Left cardiac atrium (tissue), 4 donors: ENCODE measurements at places on chromosomes 4 and X.

DNA sequence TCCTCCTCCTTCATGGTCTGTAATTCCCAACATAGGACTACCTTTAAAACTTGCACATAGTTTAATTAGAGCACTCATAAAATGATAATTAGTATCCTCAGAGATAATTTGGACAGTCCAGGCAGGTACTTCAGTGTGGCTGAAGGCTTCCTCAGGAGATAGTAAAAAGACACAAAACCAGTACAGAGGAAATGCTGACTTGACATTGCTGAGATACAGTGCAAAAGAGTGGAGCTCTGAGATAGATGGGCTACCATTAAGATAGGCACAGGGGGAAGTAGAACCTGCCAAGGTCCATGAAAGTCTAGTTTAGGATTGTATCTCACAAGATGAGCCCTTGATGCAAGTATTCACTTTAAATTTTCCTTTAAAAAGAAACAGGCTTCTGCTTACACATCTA lies 91.0 kb downstream of the USP9X start:
- no peak for DNase-seq

GRCh38 chrX:71550578-71550977 lies 17.7 kb downstream of the OGT start:
- DNase-seq = no peak

DNA sequence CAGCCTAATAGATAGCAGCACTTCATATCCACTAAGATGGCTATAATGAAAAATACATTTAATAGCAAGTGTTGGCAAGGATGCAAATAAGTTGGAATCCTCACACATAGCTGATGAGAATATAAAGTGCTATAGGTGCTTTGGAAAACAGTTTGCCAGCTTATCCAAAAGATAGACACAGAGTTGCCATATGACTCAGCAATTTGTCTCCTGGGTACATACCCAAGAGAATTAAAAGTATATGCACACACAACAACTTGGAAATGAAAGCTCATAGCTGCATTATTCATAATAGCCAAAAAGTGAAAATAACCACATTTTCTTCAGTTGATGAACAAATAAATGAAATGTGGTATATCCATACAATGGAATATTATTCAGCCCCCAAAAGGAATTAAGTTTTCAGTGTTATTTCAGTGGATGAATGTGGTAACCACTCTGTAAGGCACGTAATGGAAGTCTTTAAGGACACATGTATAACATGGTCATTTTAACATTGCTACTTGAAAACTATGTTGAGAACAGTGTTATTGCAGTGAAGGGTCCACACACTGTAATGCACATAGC lies 320.9 kb upstream of the ADGRL3 start:
- no peak for DNase-seq

GRCh38 chr4:183139972-183140570 lies 41.0 kb downstream of the WWC2 start:
- no peak for DNase-seq

- DNase-seq = no peak
Observed at GRCh38 chr4:4439782-4440181, 52.9 kb downstream of the NSG1 start.

DNA sequence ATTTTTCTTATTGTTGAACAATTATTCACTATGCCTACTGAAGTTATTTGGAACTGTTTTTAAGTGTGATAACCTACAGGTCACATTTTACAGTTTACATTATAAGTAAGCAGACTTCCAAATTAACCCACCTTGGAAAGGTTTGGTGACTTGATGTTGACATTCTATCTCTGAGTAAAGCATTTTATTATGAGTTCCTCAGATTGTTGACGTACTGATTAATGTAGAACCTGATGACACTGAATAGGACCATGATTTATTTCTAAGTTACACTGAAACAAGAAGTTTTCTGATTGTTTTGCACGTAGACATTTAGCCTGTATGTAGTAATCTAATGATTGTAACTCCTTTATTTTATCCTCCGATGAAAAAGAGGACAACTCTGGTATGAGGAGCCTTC lies 17.0 kb upstream of the CXCL3 start:
- DNase-seq = no peak

- DNase-seq = no peak
Observed at GRCh38 chrX:133741303-133741702, 244.1 kb downstream of the GPC3 start.

DNA sequence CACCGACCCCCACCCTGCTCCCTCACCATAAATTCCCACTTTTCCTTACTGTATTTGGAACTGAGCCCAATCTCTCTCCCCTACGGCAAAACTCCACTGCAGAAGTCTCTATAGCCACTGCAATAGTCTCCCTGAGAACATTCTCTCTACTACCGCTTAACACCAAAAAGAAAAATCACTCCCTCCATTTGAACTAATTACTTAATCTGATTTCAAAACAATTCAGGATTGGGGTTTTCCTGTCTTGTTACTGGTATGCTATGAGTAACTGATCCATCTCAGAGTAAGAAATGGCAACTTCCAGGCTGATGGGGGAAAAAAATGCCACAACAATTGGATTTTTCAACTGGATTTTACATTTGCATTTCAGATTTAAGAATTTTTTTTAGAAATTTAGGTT lies 5.8 kb downstream of the PAPSS1 start:
- no peak for DNase-seq

DNA sequence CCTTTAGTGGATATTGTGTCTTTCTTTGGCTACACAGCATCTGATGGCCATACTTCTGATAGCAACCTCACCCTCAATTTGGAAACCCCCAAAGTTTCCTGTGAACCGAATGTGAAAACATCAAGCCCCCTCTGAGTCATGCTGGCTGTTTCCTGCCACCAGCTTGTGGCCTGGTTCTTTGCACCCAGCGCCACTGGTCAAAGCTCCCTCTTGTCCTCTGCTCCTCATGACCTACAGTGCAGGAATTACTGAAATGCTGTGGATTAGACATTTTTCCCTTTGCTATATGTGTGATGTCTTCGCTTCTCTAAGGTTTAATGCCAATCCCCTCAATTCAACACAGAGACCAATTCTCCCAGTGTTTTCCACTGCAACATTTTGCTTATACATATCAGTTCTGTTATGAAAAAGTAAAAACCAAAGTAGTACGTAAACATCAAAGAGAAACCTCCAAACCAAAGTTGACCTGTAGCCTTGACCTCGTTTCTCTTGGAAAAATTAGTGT lies 224.0 kb upstream of the TENM3 start:
- DNase-seq = no peak

GRCh38 chrX:52574416-52575275 lies 57.8 kb upstream of the XAGE1B start:
- no peak for DNase-seq

- no peak for DNase-seq
Observed at GRCh38 chr4:84389406-84389805, 109.7 kb downstream of the NKX6-1 start.

DNA sequence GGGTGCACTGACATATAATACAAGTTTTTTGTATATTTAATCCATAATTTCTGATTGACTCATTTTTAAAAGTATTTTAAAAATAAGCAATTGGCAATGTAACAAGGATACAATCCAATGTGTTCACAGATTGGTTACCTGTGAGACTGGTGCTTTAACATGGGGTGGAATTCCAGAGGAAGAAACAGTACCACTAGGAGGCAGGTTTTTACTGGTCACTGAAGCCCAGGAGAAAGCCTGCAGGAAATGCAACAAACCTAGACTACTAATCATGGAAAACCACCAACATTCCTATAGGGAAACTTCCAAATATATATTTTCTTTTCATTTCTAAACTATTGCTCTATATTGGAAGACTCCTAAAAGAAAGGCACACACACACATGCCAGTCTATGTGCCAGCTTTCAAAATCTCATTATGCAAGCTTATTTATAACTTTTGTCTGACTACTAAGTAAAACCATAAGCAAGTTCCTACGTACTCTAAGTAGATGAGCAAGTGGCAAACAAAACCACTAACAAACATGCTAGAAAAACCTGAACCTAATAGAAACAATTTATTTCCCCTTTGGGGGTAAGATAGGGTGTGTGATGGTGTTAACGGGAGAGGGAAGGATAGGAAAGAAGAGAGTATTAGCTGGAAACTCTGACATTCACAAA lies 19.2 kb downstream of the G3BP2 start:
- no peak for DNase-seq

GRCh38 chrX:71618787-71619186 lies 476 bp upstream of the CXCR3 start:
- DNase-seq = no peak

- DNase-seq = no peak
Observed at GRCh38 chr4:6660430-6660829, 19.9 kb downstream of the MRFAP1 start.
